ENCODE measurements at places on chromosomes 3 and 15.

GRCh38 chr3:122443090-122443489, 27.2 kb upstream of the WDR5B start:
- no peak for DNase-seq

- no peak for DNase-seq
Observed at GRCh38 chr3:129263161-129263910, 13.9 kb downstream of the COPG1 start.

- DNase-seq = no peak
Observed at GRCh38 chr3:98952404-98952803, 50.9 kb upstream of the DCBLD2 start.

DNA sequence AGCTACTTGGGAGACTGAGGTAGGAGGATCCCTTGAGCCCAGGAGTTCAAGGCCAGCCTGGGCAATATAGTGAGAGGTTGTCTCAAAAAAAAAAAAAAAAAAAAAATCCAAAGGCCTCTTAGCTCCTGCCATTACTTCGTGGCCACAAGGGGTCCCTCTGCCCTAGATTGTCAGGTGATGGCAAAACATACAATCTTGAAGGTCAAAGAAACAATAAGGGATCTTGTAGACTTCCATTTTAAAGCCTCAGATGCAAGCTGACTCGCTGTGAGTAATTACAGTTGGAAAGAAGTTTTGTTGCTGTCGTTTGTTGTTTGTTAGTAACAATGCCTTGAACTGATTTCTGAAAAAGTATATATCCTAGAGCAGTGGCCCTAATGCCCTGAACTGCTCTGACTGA, 55.9 kb upstream of the PLCL2 start:
- no peak for DNase-seq

Measured in stimulated activated CD8-positive, alpha-beta memory T cell treated with anti-CD3 and anti-CD28 coated beads, Interleukin-4, amount 100 ng/mL, for 1 hour (primary cell).